Lower lobe of right lung (tissue), 2 donors: ENCODE measurements at places on chromosomes 7 and 10.

- no peak for DNase-seq
Measured at GRCh38 chr7:147584771-147585193, 1005.8 kb upstream of the C7orf33 start.

DNA sequence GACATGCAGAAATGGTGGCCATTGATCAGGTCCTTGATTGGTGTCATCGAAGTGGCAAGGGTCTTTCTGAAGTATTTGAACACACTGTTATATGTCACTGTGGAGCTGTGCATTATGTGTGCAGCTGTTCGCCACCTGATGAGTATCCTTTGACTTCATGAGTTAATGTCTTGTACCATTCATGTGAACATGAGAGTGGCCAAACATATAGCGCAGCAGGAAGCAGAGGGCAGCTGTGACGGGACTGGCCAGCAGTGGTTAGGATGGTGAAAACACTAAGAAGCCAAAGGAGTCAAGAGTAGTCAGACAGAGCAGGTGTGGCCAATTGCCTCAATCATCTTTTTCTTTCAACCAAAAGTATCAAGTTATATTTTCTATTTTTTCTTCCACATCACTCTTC lies 167.4 kb downstream of the IMMP2L start:
- no peak for DNase-seq

DNA sequence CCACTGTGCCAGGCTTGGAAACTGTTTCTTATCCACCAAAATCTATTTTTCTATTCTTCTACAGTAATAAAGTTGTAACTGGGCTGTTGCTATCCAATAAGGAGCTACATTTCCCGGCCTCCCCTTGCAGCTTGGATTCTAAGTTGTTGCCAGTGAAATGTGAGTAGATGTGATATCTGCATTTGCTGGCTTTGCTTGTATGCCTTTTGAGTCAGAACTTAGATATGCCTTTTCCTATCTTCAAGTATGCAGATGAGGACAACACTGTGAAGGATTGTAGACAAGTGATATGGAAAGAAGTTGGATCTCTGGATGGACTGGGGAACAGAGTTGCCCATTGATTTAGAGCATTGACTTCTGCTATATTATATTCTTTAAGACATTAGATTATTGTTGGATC lies 236.9 kb downstream of the REEP3 start:
- no peak for DNase-seq

DNA sequence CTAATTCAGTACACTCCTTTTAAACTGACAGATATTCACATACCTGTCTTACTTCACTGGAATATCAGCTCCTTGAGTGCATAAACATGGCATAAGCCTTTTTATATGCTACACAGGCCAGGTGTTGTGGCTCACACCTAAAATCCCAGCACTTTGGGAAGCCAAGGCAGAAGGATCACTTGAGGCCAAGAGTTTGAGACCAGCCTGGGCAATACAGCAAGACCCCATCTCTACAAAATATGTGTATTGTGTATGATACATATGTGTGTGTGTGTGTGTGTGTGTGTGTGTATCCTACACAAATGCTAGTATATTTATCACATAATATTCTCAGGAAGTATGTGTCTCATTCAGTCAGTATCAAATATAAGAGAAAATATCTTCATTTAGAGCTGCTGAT lies 45.3 kb downstream of the DNAJC12 start:
- no peak for DNase-seq

DNA sequence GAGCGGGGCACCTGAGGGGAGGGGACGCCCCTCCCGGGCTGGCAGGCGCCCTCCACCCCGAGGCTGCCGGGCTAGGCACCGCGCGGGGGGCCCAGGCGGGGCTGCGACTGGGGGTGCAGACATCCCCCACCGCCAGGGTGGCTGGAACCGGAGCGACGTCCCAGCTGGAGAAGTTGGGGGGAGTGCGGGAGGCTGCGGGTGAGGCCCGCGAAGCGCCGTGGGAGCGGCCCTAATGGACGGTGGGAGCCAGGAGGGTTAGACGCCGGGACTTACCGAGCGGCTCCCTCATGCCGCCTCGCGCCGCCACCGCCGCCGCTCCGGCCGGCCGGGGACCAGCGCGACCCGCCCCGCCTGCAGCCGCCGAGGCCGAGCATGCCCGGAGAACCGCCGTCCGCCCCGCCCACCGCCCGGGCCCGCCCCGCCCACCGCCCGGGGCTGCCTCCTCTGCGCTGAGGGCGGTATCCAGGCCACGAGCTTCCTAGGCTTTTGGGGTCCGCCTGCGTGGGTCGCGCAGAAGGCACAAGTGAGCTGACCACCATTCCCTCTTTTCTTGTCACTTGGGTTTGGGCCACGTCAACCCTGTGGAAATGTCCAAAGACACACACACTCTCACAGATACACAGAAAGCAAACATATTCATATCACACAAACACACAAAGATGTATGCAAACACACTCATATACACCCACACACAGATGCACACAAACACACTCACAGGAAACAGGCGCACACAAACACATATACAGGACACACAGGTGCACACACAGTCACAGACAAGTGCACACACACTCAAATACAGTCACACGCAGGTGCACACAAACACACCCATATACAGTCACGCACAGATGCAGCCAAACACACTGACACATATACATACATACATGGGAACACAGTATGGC lies at the start of gene JCAD:
JCAD (minus strand) TSS at position 378 of the 899 bp plus-strand sequence. CDS start 11,774 bp downstream, outside the sequence.
- peak; percentile 80 for DNase-seq

- DNase-seq, result no peak
Measured at GRCh38 chr10:22856444-22857074, 71.3 kb upstream of the ARMC3 start.

GRCh38 chr10:72524489-72524888 lies 101.4 kb downstream of the MICU1 start:
- no peak for DNase-seq

GRCh38 chr10:27223964-27224363 lies 16.6 kb downstream of the ACBD5 start:
- no peak for DNase-seq

GRCh38 chr7:140881507-140882228 lies 43.1 kb downstream of the BRAF start:
- DNase-seq, result no peak

GRCh38 chr7:43653891-43654504 lies 71.1 kb downstream of the STK17A start:
- no peak for DNase-seq

DNA sequence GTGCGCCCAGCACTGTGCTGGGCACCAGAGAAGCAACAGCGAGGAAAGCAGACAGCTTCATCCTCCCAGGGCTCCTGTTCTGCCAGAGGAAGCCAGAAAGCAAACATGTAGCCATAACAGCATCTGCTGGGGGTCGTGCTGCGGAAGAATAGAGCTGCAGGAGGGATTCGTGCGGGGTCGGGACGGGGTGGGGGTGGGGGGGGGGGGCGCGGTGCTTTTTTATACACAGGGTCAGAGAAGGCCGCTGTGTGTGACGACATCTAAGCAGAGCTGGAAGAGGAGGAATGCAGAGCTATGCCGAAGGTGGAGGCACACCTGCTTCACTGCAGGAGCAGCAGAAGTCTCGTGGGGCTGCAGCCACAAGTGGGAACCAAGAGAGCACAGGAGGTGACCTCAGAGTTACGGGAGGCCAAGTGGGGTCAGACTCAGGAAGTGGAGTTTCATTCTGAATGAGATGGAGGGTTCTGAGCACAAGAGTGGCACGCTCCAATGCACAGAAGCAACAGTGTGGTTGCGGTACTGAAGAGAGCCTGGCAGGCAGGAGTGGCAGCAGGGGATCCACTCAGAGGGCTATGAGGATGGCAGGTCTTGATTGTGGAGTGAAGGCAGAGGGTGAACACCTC lies 11.1 kb downstream of the PKD1L1 start:
- no peak for DNase-seq

GRCh38 chr10:6416892-6417512 lies 163.1 kb downstream of the PRKCQ start:
- no peak for DNase-seq

DNA sequence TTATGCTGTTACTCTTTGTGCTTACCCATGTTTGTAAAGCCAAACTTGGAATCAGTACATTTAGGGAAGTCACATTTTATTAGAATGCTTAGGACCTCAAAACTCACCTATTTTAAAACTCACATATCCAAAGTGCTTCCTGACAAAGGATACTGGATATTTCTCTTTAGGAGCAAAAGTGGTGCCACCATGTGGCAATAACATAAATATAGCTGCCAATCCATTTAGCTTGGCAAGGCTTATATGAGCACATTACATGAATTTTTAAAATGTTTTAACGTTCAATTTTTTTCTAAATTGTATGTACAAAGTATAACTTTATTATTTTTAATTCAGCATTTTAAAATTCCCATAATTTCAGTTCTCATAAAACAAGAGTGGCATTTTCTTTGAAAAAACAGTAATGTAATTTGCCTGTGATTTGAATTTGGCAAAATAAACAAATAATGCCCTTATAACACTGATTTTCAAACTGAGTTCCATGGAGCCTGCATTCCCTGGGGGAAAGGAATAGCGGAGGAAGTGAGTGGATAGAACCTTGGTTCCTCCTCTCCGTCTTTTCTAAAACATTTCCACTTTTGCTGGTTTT lies 75.4 kb downstream of the HDAC9 start:
- DNase-seq, result no peak

- DNase-seq, result no peak
Measured at GRCh38 chr10:12533723-12534122, 184.4 kb downstream of the CAMK1D start.

DNA sequence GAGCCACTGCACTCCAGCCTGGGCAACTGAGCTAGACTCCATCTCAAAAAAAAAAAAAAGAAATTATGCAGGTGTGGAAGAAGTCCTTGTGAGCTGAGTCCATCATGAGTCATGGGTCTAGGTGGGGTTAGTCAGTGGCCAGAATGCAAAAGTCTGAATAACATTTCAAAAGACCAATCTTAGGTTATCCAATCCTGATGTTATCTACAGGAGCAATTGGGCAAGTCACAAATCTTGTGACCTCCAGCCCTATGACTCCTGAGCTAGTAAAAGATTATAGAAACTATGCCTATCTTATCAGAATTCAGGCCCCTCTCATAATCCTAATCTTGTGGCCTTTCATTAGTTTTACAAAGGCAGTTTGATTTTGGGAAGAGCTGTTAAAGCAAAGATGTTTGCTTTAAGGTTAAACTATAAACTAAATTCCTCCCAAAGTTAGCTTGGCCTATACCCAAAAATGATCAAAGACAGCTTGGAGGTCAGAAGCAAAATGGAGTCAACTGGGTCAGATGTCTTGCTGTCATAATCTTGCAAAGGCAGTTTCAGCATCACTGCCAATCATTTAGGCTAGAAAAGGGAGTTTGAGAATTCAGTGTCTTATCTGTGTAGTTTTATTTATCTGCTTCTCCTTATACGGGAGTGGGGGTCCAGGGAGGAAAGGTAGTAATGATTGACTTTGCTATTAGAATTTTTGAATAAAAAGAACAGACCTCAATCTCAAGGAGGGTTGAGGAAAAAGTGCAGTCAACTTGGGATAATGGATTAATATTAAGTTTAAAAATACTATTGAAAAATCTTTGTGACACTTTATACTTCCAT lies 71.2 kb upstream of the TRIM24 start:
- DNase-seq, result no peak

GRCh38 chr7:10299384-10299783 lies 674.3 kb upstream of the PHF14 start:
- DNase-seq, result no peak

DNA sequence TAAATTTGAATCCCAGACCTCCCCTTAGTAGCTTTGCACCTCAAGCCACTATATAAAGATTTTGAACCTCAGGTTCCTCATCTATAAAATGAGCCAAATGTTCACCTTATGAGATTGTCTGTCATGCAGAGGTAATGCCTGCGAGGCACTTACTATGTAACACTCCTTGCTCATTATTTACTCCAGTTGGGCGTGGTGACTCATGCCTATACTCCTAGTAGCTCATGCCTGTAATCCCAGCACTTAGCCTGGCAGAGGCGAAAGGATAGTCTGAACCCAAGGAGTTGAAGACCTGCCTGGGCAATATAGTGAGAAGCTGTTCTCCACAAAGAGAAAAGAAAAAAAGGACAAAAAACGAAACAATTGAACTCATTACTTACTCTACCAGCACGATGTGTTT lies 82.2 kb downstream of the MDFIC start:
- no peak for DNase-seq

DNA sequence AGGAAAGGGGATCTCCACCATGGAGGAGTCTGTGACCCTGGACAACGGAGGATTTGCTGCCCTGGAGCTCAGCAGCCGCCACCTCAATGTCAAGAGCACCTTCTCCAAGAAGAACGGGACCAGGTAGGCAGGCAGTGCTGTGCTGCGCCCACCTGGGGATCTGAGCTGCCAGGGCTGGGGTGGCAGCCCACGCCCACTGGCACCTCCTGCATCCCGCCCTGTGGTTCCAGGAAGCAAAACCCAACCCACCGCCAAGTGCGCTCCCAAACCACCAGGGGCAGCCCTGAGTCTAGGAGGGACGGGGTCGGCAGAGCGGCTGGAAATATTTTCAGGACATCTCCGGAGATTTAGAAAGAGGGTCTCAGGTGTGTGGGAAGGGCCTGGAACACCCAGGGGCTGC lies 440.3 kb upstream of the FOXK1 start:
- DNase-seq, result no peak

DNA sequence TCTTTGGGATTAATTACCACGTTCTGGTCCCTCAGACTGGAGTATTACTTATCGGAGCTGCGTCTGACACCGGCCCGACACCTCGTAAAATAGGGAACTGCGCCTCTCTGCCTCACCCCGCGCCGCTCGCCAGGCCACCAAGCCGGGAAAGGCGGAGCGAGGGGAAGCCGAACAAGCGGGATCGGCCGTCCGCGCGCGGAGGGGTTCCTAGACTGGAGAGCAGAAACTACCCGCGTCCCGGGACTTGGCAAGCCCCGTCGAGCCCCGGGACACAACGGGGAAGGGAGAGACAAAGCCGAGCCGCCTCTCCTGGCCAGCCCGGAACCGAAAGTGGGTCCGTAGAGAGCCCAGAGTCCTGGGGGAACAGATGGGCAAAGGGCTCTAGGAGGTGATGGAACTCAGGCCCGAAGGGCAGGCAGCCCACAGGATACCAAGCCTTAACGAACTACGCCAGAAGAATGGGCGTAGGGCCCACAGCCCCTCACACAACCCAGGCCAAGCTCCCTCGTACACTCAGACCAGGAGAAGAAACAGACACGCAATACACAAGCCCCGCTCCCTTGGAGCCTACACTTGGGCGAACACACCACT lies 6.5 kb downstream of the LBX1 start:
- no peak for DNase-seq

- no peak for DNase-seq
Measured at GRCh38 chr7:5625938-5626337, 155.5 kb downstream of the RNF216 start.

- DNase-seq, result no peak
Measured at GRCh38 chr7:110685899-110686298, 405.0 kb upstream of the LRRN3 start.

GRCh38 chr10:132481690-132482089 lies 55.9 kb upstream of the INPP5A start:
- peak; percentile 27 for DNase-seq
